ENCODE measurements at places on chromosomes 12 and 14.

- no peak for DNase-seq
Observed at GRCh38 chr12:66491853-66492252, 187.0 kb downstream of the GRIP1 start.

GRCh38 chr14:60166142-60166541, 944 bp upstream of the DHRS7 start:
- DNase-seq: no peak

GRCh38 chr14:30064454-30064853, 136.8 kb upstream of the PRKD1 start:
- DNase-seq: no peak

GRCh38 chr14:68638141-68638999, 154.5 kb downstream of the ZFP36L1 start:
- DNase-seq: peak; percentile 14

DNA sequence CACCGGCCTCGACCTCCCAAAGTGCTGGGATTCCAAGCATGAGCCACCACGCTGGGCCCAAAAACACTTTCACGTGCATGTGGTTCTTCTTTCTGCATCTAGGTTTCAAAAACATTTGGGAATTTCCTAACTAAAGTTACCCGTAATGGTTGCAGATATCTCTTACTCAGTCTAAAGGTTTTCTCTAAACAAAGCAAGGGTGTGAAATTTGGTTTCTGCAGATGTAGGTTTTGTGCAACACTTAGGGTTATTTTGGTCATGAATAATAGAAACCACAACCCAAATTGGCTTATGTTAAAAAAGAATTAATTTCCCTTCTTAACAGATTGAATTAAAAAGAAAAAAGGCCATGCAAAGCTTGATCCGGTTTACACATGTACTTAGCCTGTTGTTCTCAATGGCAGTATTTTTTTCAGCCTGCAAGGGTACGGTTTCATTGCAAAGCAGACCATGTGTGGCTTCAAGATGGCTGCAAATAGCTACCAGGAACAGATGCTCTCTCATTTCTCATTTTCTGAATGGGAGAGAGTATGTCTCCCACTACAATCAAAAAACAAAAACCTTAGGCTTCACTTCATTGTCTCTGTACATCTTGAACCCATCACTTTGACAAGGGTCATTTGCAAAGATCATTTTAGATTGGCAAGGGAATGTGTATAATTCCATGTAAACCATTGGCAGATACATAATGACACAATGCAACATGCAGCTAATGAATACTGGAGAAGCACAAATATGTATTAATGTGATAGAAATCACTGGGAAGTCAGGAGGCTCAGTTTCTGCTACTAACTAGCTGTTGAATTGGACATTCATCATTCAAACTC, 491.2 kb upstream of the FLRT2 start:
- DNase-seq: no peak

- no peak for DNase-seq
Observed at GRCh38 chr12:104063712-104064030, 660 bp upstream of the HCFC2 start.

- DNase-seq: no peak
Observed at GRCh38 chr14:69285661-69286255, 25.8 kb downstream of the GALNT16 start.

DNA sequence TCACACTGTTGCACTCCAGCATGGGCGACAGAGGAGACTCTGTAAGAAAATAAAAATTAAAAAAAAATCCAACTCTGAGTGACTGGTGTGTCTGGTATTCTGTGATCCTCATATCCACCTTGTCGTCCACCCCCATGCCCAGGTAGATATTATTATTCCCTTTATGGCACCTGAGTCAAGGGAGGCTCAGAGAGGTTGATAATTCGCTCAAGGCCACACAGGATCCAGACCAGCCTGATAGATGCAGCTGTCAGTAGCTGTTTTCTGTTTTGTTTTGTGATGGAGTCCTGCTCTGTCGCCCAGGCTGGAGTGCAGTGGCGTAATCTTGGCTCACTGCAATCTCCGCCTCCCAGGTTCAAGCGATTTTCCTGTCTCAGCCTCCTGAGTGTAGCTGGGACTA, 14.8 kb upstream of the FAM222A start:
- no peak for DNase-seq

DNA sequence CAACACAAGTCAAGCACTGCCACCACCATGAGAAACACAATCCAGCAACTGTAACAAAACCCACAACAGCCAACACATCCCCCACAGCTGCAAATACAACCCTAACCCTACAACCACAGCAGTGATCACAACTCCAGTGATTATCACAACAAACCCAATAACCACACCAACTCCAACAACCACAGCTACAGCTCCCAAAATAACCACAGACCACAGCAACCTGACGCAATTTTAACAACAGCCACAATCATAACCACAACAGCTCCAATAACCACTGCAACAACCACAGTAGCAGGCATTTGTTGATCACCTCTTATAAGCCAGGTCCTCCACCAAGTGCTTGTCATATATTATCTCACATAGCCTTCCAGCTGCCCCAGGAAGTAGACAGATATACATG, 42.2 kb upstream of the FAM181A start:
- no peak for DNase-seq

GRCh38 chr12:96448300-96448699, 41.1 kb upstream of the CFAP54 start:
- no peak for DNase-seq

DNA sequence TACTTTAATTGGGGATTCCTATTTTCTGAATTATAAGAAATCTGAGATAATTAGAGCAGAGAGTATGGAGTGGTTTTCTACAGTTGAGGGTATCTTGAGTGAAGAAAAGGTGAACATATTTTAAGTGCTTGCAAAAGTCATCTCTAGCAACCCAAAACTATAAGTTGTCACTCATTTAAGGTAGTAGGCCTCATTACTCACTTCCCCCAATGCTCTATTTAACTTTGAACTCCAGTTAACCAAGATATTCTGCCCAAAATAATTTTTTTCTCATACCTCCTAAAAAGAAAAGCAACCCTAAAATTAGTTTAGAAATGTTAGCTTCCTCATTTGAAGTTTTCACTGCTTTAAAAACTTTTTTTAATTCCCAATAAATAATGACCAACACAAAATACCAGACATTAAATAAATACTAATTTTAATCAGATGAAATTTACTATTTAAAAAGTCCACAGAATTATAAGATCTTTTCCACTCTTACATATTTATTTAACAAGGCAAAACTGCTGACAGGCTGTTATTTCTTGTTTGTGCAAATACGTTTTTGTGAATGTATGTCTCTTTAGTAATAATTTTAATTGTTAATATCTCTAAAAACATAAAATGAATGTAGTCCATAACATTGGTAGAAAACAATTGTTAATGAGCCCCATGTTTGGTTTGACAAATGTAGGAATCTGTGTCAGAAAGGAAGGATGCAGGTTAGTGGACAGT, 47.8 kb downstream of the VRK1 start:
- no peak for DNase-seq

GRCh38 chr14:39232554-39233415, 930 bp upstream of the MIA2 start:
- no peak for DNase-seq

DNA sequence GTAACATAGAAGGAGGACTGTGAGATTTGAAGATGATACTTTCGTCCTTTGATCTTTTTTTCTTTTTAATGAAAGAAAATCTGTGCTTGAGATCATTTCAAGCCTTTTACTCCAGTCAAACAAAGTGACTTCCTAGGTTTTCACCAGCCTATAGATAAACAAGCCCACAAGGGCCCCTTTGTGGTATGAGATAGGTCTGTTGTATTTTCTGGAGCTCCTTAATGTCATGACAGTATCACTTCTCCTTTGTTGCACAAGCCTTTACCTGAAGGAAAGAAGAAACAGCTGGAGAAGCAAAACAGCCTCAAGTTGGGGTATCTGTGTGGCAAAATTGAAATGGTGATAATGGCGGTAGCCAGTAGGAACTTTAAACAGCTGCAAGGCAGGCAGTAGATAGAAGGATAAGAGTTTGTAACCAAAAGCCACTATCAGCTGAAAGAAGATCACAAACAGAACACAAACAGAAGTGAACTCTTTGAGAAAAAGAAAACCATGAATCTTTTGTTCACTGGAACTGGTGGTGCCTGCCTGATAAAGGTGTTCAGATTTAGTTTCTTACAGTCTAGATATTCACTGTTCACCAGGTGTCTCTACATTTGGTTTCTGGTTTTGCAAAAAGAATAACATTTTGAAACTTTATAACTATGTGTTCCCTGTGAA, 96.8 kb downstream of the LGR5 start:
- no peak for DNase-seq

DNA sequence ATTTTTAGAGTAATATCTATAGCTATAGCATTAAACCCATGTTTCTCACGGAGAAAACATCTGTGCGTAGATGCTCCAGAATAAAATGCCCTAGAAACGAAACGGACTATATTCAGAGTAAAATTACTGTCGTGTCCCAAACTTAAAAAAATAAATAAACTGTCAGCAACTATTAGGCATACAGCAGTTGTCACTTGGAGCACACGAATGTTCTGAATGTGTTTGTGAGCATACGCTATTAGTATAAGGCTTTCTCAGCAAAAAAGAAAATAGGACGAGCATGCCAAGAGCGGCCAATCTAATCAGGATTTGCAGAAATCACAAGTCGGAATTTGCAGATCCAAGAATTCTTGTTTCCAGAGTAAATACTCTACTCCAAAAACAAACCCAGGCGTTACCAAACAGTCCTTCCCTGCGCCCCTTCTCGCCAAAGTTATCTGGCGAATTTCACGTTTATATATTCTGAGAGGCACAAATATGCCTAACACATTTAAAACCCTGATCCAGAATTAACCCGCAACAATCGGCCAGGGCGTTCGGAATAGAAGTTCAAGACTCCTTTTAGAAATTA, 836 bp downstream of the PTPN21 start:
- no peak for DNase-seq

GRCh38 chr12:109789526-109790048, 43.6 kb downstream of the TRPV4 start:
- no peak for DNase-seq

DNA sequence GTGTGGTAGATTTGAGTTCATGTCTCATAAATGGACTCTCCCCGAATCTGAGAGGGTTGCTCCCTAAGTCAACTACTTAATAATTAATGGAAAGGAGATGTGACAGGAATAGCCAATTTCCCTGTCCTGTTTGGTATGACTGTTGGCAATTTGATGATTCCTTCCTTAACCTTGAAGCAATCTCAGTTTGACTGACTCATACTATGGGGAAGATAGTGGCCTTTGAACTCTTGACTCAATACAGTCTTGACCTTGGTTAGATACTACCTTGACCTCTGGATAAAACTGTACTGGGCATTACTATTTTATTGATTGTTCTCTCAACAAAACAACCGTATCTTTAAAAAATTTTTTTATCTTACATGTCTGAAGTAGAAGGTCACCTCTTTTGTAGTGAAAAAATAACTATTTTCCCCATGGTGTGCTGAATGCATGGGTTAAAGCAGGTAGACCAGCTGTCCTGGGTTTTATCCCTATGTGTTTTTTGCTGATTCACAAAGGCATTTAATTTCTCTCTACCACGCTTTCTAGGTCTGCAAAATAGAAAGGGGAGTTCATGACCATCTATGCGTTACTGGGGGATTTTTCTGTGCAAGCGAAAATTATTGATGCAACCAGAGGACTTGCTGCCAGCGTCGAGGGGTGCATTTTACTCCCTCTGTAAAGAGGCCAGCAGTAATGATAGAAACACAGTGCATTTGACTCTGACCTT, 80.1 kb downstream of the ETV6 start:
- DNase-seq: no peak

DNA sequence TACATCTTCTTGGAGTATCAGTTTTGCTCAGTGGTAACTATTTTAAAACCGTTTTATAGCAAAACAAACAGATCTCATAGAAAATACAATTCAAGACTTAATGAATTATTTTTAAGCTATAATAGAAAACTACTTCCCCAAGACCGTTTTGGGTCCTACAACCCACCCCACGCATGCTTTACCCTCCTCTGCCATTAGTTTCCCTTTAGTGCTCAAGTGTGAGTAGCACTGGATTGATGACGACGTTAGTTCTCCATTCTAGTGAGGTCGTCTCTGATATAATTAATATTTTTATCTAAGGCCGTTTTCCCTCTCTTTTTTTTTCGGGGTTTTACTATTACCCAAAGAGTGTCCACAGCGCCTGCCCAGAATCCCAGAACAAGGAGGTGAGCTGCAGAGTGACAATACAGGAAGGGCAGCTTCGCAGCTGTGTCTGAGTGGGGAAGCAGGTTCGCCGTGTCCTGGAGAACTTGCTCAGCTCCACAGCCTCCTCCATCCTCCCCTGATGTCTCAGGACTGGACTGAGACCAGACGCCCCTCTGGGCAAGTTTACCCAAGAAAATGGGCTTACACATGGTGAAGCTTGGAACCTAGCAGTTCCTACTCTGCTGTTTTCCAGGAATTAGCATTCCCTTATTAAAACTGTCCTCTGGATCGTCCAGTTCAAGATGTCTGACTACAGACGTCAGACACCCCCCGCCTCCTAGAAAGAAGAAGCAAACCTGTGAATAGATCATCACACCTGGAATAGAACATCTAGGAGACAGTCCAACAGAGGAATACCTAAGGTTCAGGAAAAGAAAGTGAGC, 31.9 kb upstream of the MON2 start:
- no peak for DNase-seq

GRCh38 chr12:25377469-25378177, 126.9 kb upstream of the KRAS start:
- peak; percentile 32 for DNase-seq

DNA sequence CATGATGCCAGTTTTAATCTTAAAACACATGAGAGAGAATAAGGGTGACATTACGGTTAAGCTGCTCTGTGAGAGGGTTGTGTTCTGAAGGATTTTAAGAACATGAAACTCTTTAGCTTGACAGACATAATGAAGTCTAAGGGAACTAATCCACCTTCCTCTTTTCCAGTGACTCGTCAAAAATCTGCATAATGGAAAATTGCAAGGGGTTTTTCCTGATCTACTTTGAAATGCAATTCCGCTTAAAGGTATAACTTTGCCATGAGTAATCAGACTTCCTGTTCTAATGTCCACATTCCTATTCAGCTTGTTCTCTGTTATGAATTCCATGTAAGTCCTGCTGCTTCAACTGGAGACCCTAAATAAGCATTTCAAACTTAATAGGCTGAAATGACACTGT, at the start of gene ZNF705A:
Gene ZNF705A, plus strand, starts transcription at position 171 of the 400 bp plus-strand sequence. CDS start 15,611 bp downstream, outside the sequence.
- no peak for DNase-seq

GRCh38 chr12:122042910-122043309, 21.2 kb downstream of the BCL7A start:
- DNase-seq: no peak

DNA sequence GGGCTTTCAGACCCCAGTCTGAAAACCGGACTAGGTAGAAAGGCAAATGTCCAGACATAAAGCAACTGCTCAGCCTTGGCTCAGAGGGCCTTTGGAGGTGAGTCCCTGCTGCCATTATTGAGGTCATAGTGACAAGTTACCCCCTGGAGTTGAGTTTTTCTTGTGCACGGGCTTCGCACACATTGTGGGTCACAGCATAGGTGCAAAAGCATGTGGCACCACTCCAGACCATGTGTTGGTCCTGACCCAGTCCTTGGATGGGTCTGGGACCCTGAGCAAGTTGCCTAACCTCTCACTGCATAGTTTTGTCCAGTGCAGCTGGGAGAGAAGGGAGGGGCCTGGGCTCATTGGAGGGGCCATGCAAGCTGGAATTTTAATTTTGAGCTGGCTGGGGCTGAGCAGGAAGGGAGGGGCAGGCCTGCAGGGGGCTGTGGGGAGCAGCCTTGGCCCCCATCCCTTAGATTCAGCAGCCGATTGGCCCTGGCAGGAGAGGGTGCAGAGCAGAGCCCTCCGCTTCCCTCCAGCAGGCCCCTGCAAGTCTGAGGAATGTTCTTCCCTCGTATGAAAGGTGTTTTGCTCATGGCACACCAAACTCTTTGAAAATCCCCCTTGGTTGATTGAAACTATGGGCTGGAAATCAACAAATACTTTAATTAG, 4.2 kb upstream of the KRT5 start:
- no peak for DNase-seq

GRCh38 chr14:60757567-60758002, 23.0 kb downstream of the MNAT1 start:
- DNase-seq: no peak

Data from stimulated activated CD4-positive, alpha-beta T cell treated with anti-CD3 and anti-CD28 coated beads, Interleukin-2, amount 100 ng/mL, for 24 hours (primary cell).